ENCODE measurements at places on chromosomes 1 and 21.

GRCh38 chr1:36160949-36161485 lies 5.1 kb downstream of the MAP7D1 start:
- DNase-seq, result peak; percentile 41

- no peak for DNase-seq
These were observed 23.4 kb upstream of the SMYD3 start for GRCh38 chr1:246530482-246530881.

GRCh38 chr1:54742282-54742681 lies 22.0 kb downstream of the PARS2 start:
- DNase-seq, result no peak

GRCh38 chr1:198416296-198416695 lies 124.2 kb downstream of the ATP6V1G3 start:
- no peak for DNase-seq

GRCh38 chr1:55352811-55353180 lies 137.6 kb upstream of the USP24 start:
- no peak for DNase-seq

DNA sequence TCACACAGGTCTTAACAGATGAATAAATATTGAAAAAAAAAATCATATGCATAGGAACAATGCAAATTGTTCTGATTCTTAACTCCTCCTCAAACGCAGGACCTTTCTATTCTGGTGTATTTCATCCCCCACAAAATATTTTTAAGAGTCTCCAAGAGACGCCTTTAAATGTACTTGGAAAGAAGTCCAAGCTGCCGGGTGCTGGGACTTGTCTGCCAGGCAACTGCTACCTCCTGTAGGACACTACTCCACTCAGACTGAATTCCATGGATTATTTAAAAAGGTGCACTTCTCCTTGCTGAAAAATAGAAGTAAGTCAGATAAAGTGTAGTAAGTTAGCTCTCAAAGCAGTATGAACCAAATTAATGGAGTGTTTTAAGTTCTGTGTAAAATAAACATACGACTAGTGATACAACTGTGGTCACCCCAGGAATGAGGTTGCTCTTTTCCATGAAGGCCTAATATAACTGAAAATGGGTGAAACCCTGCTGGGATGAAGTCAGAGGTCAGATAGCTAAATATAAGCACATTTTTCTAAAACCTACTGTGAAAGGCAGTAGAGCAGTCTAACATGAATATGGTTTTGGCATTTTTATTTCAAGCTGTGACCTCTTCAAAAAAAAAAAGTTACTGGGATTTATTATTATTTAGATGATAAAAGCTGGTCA lies 189.2 kb upstream of the PBX1 start:
- DNase-seq, result no peak

DNA sequence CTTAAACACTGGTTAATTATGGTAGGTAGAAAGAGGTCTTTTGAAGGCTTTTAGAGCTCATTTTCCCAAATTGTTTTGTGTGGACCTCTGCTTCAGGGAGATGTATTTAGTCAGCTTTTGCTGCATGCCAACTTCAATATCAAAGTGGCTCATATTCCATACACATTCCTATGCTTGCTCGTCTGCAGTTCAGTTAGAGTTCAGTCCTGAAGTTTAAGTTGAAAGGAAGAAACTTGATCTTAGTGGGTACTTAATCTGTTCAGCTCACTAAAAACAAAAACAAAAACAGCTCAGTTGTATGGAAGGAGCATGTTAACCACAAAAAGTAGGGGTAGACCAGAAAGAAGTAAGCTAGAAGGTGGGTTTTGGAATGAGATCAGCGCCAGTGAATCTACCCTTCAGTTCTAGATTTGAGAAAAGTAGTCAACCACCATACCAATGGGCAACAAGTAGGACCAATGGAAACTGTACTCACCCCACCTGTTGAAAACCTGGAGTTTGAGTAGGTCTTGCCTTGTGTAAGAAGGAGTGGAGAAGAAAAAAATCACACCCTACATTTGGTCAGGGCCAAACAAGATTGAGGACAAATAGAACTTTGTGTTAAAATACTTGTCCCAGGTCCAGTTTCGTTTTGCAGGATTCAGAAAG lies 58.0 kb downstream of the LEPR start:
- DNase-seq, result no peak

GRCh38 chr1:3551711-3552110 lies 59.6 kb downstream of the MEGF6 start:
- DNase-seq, result no peak

GRCh38 chr1:242784807-242785206 lies 260.3 kb upstream of the PLD5 start:
- no peak for DNase-seq

GRCh38 chr21:17429936-17430335 lies 82.9 kb upstream of the CXADR start:
- DNase-seq, result no peak

DNA sequence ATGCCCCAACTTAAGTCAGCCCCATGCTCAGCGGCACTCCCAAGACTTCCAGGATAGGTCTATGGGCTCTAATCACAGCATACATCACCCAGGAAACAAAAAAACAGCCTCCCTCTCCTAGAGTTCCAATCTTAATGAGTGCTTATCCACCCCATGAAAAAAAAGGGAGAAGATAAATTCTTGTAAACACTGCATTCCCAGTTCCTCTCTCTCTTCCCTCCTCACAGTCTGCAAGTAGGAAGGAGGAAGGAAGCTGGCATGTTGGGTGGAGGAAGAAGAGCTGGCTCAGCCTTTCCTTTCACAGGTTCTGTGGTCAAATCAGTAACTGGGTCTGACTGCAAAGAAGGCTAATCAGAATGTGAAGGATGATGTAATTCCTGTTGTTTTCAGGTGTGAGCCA lies 69.9 kb upstream of the ZC3H11B start:
- no peak for DNase-seq

- peak; percentile 85 for DNase-seq
These were observed 55.0 kb downstream of the KCNJ15 start for GRCh38 chr21:38311765-38312164.

- peak; percentile 9 for DNase-seq
These were observed 17.9 kb upstream of the DYRK1A start for GRCh38 chr21:37348664-37349063.

GRCh38 chr21:42350318-42350910 lies 380 bp downstream of the TFF2 start:
- DNase-seq, result no peak

DNA sequence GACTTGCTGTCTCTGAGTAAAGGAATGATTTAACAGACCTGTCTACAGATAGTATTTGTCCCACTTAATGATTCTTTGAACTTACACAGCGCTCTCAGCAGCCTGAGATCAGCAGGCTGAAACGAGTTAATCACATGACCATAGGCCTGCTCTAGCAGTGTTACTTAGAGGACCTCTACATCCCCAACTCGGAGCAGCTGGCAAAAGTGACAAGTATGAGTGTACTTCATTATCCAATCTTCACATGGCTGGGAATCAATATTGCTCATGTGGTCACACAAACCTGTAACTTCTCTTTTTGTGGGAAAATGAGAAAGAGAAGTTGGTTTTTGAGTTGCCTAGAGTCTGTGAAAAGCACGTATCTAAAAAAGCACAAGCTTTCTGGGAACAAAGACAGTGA lies 11.4 kb upstream of the ATP13A2 start:
- no peak for DNase-seq

DNA sequence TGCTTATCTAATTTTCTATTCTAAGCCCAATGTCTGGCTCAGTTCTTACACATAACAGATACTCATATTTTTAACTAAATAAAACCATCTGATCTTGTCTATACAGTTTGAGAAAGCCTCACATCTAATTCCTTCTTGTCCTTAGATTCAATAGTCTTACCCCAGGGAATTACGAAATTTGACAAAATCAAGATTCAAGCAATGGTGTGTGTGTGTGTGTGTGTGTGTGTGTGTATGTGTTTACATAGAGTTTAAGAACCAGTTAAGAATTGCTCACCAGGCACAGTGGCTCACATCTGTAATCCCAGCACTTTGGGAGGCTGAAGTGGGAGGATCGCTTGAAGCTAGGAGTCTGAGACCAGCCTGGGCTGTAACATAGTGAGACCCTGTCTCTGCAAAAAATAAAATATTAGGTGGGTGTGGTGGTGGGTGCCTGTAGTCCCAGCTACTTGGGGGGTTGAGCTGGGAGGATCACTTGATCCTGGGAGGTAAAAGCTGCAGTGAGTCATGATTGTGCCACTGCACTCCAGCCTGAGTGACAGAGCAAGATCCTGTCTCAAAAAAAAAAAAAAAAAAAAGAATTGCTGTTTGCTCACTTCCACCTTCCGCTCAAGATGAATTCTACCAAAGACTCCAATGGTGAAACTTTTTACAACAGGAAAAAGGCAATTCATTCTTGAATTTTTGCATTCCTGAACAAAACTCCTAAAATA lies 6.2 kb downstream of the WDR64 start:
- DNase-seq, result no peak

GRCh38 chr1:185249563-185249962 lies 67.5 kb downstream of the IVNS1ABP start:
- DNase-seq, result no peak

All from NCI-H510A treated with DMSO at 0.1 percent for 48 hours (cell line).